CD8-positive, alpha-beta T cell (primary cell): ENCODE measurements at places on chromosomes 16 and 17. TPM values are rescaled to one million over a fixed set of nuclear protein-coding genes. Genes with fewer than 3 reads are reported as not detected.

Gene TBC1D3
- total RNA-seq = not detected

Gene GRB7
- not detected for total RNA-seq

- no peak for DNase-seq
Observed at GRCh38 chr17:29014716-29015115, 8.9 kb upstream of the SEZ6 start.

- peak; percentile 96 for DNase-seq
Observed at GRCh38 chr16:4307215-4308037, 8.4 kb upstream of the GLIS2 start.

GRCh38 chr17:72187556-72187955 is 66.7 kb downstream of the SOX9 start:
- no peak for DNase-seq

GRCh38 chr17:63998721-63999679 is 849 bp downstream of the PRR29 start:
- peak; percentile 42 for DNase-seq

DNA sequence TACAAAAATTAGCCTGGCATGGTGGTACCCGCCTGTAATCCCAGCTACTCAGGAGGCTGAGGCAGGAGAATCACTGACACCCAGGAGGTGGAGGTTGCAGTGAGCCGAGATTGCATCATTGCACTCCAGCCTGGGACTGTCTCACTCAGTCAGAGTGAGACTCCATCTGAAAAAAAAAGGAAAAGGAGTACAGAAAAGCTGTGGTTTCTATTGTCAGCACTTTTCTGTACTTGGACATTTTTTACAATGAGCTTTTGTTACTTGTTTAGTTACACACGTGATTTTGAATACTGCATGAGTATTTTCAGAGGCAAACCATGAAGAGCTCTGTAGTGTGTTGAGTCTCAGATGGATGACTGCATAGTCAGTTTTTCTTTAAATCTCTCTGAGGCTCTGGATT is 26.3 kb downstream of the ZC3H18 start:
- DNase-seq = no peak

DNA sequence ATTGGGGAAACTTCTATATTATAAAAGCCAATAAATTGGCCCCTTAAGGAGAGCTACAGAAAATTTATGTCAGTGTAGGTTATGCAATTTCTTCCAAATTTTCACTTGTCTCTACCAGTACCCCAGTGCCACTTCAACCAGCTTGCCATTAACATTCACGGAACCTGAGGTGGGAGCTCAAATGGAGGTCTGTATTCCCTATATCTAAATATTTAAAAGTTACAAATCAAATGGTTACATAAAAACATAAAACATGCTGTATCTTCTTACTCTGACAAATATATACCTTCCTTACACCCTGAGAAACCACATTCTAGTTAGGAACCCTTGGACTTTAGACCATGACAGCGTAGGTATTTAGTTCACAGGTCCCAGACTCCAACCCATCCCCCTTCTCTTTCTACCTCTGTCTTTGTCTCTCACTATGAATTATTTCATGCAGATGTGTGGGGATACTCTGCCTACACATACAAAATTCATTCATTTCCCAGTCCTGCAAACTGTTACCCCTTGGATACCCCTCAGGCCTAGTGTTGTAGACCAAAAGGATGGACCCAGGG is 127.8 kb upstream of the PMFBP1 start:
- no peak for DNase-seq

DNA sequence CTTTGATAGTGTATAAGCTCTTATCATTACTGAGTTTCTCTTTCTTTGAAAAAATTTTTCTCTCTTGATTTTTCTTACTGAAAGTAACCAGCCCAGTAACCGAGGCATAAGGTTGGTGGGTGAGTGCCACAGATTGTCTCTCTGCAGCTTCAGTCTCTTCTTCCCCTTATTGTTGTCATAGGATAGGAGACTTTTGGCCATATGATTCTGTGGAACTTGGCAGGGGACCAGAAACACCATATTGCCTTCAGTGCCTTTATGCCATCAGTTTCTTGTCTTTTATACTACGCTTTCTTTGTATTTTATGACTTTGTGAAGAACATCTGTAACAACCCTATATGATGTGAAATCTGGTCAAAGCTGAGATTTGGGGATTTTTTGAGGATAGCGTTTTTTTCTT is 341.6 kb upstream of the TBX2 start:
- no peak for DNase-seq

GRCh38 chr17:50858486-50859225 is 7.5 kb downstream of the TOB1 start:
- no peak for DNase-seq

- DNase-seq = no peak
Observed at GRCh38 chr17:64386412-64387144, 4.1 kb downstream of the PECAM1 start.
